ENCODE measurements at places on chromosomes 6 and 20. TPM values are rescaled to one million over a fixed set of nuclear protein-coding genes. Genes with fewer than 3 reads are reported as not detected.

The EDN3 gene
- polyA plus RNA-seq: not detected

The FUCA2 gene
- 3.0 TPM for polyA plus RNA-seq

The CD83 gene
- polyA plus RNA-seq: 15.8 TPM

The GHRH gene
- not detected for polyA plus RNA-seq

Measured in neural cell (in vitro differentiated cells).